ENCODE measurements at places on chromosomes 7 and 10.

DNA sequence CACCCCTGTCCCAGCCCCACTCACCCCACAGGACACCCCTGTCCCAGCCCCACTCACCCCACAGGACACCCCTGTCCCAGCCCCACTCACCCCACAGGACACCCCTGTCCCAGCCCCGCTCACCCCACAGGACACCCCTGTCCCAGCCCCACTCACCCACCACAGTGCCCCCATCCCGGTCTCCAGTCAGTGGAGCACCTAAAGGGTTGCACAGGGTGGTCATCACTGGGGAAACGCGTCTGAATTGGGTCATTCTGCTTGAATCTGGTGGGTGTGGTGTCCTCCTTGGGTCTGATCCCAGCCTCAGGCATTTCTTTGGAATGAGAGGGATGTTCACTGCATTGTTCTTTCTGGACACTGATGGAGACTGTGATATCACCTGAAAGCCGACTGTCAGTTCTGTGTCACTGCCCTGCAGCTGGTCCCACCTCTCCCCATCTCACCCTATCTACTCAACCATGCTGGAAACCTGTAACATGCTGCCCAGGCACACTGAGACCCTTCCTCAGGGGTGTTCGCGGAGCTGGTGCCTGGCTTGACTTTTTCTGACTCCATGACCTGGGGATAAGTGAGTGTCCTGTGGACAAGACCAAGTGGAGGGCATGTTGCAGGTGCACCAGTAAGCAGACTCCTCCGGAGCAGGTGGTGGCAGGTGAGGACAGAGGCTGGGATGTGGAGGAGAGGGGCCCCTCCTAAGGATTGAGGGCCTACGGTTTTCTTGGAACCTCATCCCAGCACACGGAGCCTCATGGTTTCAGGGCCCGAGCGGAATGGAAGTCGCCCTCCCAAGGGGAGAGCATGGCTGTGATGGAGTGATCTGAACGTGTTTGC, 262.5 kb upstream of the PPP2R2D start:
- no peak for DNase-seq

- DNase-seq, result peak; percentile 10
Measured at GRCh38 chr10:15262036-15262713, 93.7 kb upstream of the NMT2 start.

DNA sequence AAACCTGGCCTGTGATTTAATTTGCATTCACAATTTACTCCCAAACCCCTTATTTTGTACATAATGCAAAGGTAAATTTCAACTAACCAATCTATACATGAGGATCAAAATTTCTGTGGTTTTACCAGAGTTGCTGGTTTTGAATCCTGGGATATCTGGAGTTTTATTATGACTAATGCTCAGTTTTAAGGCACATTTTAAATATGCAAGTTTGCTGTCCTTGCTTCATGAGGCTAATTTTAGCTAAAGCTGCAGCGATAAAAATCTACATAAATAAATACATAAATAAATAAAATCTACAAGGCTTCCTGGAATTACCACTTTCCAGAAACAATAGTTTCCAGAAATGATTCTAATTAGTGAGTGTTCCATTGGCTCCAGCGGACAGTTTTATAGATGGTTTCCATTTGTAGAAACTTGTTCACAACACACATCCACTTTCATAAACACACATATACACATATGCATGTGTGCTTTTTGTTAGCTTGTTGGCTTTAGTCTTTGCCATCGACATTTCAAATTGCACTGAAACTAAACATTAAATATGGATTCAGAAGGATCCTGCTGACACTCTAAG, 339.5 kb upstream of the NRP1 start:
- DNase-seq, result no peak

GRCh38 chr10:13234172-13234571, at the start of gene UCMA:
Gene UCMA (minus strand): TSS chr10:13234374. CDS start chr10:13234258, 116 bp downstream.
- DNase-seq, result no peak

- no peak for DNase-seq
Measured at GRCh38 chr7:132154695-132155471, 421.4 kb downstream of the PLXNA4 start.

DNA sequence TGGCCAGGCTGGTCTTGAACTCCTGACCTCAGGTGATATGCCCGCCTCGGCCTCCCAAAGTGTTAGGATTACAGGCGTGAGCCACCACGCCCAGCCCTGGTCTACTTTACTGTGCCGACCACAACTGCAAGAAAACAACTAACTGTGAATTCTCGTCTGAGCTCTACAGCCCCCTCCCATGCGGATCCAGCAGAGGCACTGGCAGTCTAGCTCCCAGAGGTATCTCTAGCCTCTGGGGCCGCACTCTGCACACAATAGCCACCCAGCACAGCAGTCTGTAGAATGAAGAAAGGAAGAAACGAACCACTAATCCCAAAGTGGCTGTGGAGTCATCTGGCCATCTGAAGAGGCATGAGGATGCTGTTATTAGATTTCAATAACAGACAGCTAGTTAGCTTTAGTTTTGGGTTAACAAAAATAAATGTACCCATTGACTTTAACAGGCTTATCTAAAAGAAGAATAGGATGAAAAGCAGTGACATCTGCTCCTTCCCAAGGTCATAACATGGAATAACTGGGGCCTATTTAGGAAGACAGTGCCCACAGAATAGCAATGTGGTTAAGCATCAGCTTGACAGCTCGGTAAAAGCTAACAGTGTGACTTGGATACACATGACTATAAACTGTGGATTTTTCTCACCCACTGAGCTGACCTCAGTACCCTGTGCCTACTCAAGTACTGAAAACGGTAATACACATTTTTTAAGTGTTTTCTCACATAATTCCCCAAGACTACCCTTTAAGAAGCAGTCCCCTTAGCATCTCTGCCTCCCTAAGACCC, 131.9 kb downstream of the TNS3 start:
- DNase-seq, result no peak

DNA sequence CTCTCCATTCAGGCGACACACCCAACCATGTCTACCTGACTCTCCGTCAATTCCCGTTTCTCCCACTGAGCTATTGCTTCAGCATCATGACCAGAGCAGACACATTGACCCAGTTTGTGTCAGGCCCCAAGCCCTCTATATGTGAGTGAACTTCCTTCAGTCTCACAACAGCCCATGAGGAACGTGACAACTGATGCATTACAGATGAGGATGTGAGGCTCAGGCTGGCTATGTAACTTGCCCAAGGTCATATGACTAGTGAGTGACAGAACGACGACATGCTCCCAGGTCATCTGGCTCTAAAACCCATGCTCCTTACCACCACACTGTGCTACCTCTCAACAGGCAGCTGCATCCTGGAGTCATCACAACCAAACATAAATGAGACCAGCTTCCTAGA, 3.7 kb downstream of the TMEM140 start:
- DNase-seq, result no peak

- no peak for DNase-seq
Measured at GRCh38 chr10:91513598-91514424, 103.7 kb downstream of the HECTD2 start.

GRCh38 chr7:73363225-73364005, 35.5 kb downstream of the FKBP6 start:
- no peak for DNase-seq

GRCh38 chr10:132516771-132517725, 20.5 kb upstream of the INPP5A start:
- DNase-seq, result no peak

- no peak for DNase-seq
Measured at GRCh38 chr10:128147669-128148068, 21.4 kb upstream of the MKI67 start.

GRCh38 chr10:105586451-105587098, 945.5 kb downstream of the SORCS3 start:
- DNase-seq, result no peak

- DNase-seq, result no peak
Measured at GRCh38 chr7:103915680-103916357, 73.6 kb downstream of the RELN start.

- DNase-seq, result no peak
Measured at GRCh38 chr10:1206601-1207000, 150.4 kb downstream of the WDR37 start.

DNA sequence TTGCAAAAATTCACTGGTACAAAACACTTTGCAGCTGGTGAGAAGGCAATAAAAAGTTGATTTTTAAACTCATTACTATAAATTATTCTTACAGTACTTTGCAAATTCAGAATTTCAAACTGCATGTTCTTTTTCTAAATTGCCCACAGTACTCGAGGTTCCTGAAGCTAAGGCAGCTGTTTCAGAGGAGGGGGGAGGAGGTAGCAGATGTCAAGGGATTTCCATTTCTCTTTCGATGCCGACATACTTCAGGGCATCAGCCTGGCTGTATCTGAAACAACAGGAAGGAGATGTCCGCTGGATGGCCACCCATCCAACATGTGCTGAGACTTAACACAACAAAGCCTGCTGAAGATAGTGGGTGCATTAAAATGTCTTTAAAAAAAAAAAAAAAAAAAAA, 76.7 kb downstream of the EZH2 start:
- DNase-seq, result peak; percentile 26

GRCh38 chr7:24728503-24729364, 28.5 kb downstream of the GSDME start:
- no peak for DNase-seq

GRCh38 chr10:108421266-108421665, 1256.8 kb upstream of the SORCS1 start:
- no peak for DNase-seq

GRCh38 chr7:124720195-124720594, 45.4 kb downstream of the GPR37 start:
- no peak for DNase-seq

DNA sequence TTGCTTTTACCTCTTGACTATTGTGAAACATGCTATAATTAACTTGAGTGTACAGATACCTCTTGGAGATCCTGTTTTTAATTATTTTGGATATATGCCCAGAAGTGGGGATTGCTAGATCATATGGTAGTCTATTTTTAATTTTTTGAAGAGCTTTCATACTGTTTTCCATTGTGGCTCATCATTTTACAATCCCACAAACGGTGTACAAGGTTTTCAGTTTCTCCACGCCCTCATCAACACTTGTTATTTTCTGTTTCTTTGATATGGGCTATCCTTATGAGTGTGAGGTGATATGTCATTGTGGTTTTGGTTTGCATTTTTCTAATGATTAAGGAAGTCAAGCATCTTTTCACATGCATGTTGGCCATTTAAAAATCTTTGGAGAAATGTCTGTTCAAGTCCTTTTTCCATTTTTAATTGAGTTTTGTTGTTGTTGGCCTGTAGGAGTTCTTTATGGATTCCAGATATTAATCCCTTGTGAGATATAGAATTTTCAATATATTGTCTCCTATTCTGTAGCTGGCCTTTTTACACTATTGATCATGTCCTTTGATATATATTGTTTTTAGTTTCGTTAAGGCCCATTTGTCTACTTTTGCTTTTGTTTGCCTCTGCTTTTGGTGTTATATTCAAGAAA, 7.5 kb downstream of the AGK start:
- DNase-seq, result peak; percentile 72

DNA sequence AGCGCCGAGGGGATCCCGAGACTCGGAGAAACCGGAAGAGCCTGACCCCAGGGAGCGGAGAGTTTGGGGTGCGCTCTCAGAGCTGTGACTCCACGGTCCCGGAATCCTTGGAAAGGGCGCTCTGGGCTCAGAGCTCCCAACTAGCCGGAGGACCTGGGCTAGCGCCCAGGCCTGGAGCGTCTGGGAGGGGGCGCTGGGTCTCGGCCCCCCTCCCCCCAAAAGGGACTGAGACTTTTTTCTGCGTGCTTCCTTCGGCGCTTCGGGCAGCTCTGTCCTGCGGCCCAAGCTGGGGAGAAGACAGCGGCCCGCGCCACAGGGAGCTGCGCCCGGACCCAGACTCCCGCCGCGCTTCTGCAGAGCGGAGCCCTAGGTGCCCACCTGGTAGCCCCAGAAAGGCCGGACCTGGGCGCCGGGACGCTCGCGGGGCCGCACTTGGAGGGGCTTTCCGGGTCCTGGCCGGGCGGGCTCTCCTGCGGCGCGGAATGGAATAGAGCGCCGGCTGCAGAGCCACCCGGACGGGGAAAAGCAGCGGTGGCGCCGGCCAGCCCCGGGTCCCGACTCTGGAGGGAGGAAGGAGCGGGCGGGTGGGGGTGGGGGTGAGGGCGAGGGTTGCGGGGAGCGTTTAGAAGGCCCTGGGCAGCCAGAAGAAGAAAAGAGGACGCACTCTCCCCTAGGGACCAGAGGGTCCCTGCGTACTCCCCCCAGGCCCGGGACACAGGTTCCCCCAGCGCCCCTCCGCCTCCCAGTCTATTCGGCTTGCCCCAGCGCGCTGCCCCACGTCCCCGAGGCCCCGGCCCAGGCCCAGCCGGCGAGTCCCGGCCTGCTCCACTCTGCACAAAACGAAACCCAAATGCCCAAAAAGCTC, 4.7 kb downstream of the ZNF503 start:
- DNase-seq, result no peak

GRCh38 chr10:17237915-17238444, 9.9 kb downstream of the VIM start:
- DNase-seq, result no peak

DNA sequence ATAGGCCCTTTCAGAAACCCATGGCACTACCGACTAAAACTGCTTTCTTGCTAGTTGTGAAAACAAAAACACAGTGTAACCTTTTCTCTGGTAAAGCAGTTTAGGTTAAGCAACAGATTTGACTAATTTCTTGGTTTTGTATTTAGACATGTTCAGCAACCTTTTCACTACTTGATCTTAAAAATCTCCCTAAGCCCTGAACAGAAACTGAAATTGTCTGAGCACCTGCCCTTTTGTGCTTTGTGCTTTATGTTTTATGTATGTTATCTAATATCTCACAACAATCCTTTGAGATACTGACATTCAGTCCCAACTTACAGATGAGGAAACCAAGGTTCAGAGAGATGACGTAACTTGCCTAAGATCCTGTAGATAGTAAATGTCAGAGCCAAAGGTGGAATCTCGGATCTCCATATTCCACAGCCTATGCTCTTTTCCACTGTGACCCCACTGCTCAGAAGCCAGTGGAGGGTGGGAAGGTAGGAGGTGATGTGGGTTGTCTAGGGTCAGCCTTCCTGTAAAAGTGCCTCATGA, 146.6 kb downstream of the LCOR start:
- DNase-seq, result no peak

GRCh38 chr7:42914009-42914408, 2.1 kb upstream of the C7orf25 start:
- no peak for DNase-seq

DNA sequence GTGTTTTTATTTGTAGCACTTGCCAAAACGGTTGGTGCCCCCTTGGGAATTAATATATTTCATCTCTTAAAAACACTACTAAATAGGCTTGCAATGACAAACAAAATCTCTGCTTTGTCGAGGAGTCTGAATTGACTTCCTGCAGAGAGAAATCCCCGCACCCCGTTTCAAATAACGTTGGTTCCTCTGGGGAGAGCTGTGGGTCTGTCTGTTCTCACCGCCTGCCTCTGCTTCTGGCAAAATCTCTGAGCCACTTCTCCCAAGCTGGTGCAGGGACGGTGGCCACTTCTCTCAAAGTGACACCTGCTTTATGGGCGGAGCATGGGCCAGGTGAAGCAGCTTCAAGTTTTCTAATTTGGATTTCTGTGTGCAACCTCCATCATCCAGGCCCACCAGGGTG, 186.3 kb upstream of the ADARB2 start:
- DNase-seq, result no peak

Data from NCI-H1694 treated with DMSO at 0.1 percent for 48 hours (cell line).